Tibial artery (tissue), 4 donors: ENCODE measurements at places on chromosomes 7 and 10.

GRCh38 chr7:87322912-87323311, 22.6 kb upstream of the CROT start:
- no peak overlapping the region for H3K27ac ChIP-seq
- no peaks in the 10 kb centered on the region for H3K27me3 ChIP-seq
- DNase-seq: no peak
- peaks cover 21% of the 10 kb centered on the region for H3K36me3 ChIP-seq
- no peaks in the 10 kb centered on the region for H3K4me1 ChIP-seq

GRCh38 chr7:148695953-148696352, 2.8 kb upstream of the CUL1 start:
- no peak overlapping the region for H3K27ac ChIP-seq
- no peaks in the 10 kb centered on the region for H3K36me3 ChIP-seq
- no peak for DNase-seq
- H3K27me3 ChIP-seq: no peaks in the 10 kb centered on the region

DNA sequence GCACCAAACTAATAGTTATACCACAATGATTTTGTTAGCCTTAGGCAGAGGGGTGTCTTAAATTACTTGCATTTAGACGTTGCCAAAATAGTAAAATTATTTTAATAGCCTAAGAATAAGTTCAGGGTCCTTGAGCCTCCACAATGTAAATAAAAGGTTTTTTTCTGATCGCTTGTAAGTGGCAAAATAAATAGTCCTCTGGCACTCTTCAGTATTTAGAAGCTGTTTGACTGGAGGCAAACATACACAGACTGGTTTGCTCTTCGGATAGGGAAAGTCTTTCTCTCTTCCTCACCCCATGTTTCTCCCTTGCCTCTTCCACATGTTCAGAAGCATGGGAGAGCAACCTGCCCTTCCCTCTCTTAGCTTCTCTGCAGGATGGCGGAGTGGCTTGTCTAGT, 49.5 kb upstream of the FAM180A start:
- no peak for DNase-seq
- H3K27ac ChIP-seq: no peak overlapping the region
- no peaks in the 10 kb centered on the region for H3K27me3 ChIP-seq
- H3K4me1 ChIP-seq: peaks cover 34% of the 10 kb centered on the region

DNA sequence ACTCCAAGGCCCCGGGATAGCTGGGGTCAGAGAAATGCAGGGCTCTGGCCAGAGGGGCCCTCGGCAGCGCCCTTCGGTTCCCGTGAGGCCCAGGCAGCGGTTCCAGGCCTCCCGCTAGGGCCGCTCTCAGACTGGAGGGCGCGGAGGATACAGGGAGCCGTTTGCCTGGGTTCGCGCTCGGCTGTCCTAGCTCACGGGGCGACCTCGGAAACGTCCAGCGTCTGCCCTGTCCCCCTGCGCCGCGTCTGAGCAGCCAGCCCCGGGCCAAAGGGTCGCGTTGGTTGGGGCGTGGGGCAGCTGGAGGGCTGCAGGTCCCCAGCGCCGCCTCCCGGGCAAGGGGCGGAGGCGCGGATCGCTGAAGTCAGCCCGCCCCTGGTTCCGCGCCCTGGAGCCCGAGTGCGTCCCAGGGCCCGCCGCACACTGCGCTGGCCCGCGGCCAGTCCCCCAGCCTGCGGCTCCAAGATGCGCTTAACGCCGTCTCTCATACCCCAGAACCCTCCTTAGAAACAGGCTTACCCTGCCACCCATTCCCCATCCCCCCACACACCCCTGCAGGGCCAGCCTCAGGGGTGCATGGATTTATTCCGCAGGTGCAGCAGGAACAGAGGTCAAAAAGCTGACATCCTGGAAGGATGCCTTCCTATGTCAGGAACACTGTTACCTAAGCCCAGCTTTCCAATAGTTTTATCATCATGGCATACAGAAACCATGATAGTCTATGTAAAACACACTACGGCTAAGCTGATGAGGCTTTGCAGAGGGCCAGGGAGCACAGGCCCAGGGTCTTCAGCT, 22.1 kb upstream of the OPN4 start:
- no peaks in the 10 kb centered on the region for H3K4me1 ChIP-seq
- no peak for DNase-seq
- H3K27me3 ChIP-seq: no peaks in the 10 kb centered on the region
- peak overlapping the region; percentile 3 for H3K27ac ChIP-seq

- DNase-seq: no peak
- H3K27me3 ChIP-seq: no peaks in the 10 kb centered on the region
- H3K4me3 ChIP-seq: no peak overlapping the region
- no peak overlapping the region for H3K27ac ChIP-seq
These were observed 509.8 kb downstream of the SUGCT start for GRCh38 chr7:40644454-40645188.

DNA sequence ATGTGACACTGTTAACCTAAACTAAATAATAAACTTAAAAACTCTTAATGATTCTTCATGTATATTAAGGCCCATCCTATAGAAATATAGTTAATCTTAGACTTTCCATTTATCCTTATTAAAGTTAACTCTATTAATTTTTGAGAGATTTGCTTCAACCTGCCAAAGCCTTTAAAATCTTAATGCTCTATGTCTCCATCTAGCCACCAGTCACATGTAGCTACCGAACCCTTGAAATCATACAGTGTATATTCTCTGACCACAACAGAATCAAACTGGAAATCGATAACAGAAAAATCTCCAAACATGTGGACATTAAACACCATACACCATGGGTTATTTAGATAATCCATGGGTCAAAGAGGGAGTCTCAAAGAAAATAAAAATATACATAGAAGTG, 51.9 kb downstream of the ASZ1 start:
- no peaks in the 10 kb centered on the region for H3K4me1 ChIP-seq
- H3K27ac ChIP-seq: no peak overlapping the region
- H3K36me3 ChIP-seq: no peaks in the 10 kb centered on the region

GRCh38 chr7:159013181-159013690, 131.4 kb downstream of the VIPR2 start:
- peaks cover 48% of the 10 kb centered on the region for H3K4me1 ChIP-seq
- no peaks in the 10 kb centered on the region for H3K27me3 ChIP-seq
- no peaks in the 10 kb centered on the region for H3K36me3 ChIP-seq

DNA sequence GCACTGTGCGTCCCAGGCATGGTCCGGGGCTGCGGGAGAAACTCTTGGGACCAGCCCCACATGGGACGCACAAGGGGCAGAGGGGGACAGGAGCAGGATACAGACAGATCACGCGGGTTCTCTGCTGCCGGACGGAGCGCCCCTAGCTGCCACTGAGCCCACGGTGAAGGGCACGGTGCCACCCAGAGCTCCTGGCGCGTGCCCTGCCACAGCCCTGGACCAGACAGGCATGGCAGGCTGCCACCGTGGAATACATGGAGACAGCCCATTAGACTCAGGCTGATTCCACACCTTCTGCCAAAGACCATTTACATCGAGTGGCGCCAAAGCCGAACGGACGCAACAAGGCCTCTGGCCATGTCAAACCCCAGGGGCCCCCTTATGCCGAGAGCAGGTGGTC, 90.4 kb downstream of the MAD1L1 start:
- DNase-seq: no peak
- H3K4me1 ChIP-seq: no peaks in the 10 kb centered on the region
- H3K27me3 ChIP-seq: no peaks in the 10 kb centered on the region
- no peak overlapping the region for H3K27ac ChIP-seq
- peaks cover 33% of the 10 kb centered on the region for H3K36me3 ChIP-seq

- H3K4me3 ChIP-seq: no peak overlapping the region
- H3K27ac ChIP-seq: no peak overlapping the region
- H3K36me3 ChIP-seq: no peaks in the 10 kb centered on the region
These were observed 31.6 kb downstream of the ABCB5 start for GRCh38 chr7:20647036-20647435.

DNA sequence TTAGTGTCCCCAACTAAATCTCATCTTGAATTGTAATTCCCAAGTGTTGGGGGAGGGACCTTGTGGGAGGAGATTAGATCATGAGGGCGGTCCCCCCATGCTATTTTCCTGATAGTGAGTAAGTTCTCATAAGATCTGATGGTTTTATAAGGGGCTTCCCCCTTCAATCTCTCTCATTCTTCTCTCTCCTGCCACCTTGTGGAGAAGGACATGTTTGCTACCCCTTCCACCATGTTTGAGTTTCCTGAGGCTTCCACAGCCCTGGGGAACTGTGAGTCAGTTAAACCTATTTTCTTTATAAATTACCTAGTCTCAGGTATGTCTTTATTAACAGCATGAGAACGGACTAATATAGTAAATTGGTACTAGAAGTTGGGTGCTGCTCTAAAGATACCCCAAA, 365.6 kb downstream of the ANKRD7 start:
- no peak for DNase-seq
- H3K27me3 ChIP-seq: no peaks in the 10 kb centered on the region
- H3K4me1 ChIP-seq: no peaks in the 10 kb centered on the region
- H3K4me3 ChIP-seq: no peak overlapping the region
- H3K27ac ChIP-seq: no peak overlapping the region

GRCh38 chr10:43971981-43972380, 323.3 kb upstream of the ZNF32 start:
- H3K4me3 ChIP-seq: no peak overlapping the region
- H3K4me1 ChIP-seq: no peaks in the 10 kb centered on the region
- H3K27ac ChIP-seq: no peak overlapping the region
- H3K36me3 ChIP-seq: no peaks in the 10 kb centered on the region

DNA sequence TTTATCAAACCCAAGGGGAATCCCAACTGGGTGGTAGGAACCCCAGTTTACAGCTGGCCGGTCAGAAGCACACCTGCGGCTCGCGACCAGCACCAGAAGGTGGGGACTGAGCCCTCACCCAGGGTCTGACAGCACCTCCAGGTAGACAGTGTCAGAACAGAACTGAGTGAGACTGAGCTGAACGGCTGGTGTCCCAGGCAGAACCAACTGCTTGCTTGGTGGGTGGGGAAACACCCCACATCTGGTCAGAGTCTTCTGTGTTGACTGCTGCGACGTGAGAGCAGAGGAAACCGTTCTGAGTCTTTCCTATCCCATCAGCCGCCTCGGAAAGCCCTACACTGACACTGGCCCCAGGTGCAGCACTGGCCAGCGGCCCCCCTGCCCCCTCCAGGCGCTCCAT, 160.7 kb downstream of the MAD1L1 start:
- no peak overlapping the region for H3K4me3 ChIP-seq
- DNase-seq: no peak
- no peaks in the 10 kb centered on the region for H3K4me1 ChIP-seq
- H3K36me3 ChIP-seq: no peaks in the 10 kb centered on the region

GRCh38 chr7:1601956-1602355, 32.1 kb upstream of the PSMG3 start:
- H3K27ac ChIP-seq: no peak overlapping the region
- H3K4me1 ChIP-seq: no peaks in the 10 kb centered on the region
- no peaks in the 10 kb centered on the region for H3K36me3 ChIP-seq
- H3K27me3 ChIP-seq: no peaks in the 10 kb centered on the region

GRCh38 chr7:105256761-105257231, 131.9 kb downstream of the SRPK2 start:
- no peaks in the 10 kb centered on the region for H3K36me3 ChIP-seq
- no peak overlapping the region for H3K4me3 ChIP-seq
- H3K27me3 ChIP-seq: no peaks in the 10 kb centered on the region
- DNase-seq: no peak
